Esophagus squamous epithelium (tissue), 5 donors: ENCODE measurements at places on chromosomes 1 and 21.

- no peak for DNase-seq
Observed at GRCh38 chr1:46187106-46187869, 10.9 kb downstream of the POMGNT1 start.

DNA sequence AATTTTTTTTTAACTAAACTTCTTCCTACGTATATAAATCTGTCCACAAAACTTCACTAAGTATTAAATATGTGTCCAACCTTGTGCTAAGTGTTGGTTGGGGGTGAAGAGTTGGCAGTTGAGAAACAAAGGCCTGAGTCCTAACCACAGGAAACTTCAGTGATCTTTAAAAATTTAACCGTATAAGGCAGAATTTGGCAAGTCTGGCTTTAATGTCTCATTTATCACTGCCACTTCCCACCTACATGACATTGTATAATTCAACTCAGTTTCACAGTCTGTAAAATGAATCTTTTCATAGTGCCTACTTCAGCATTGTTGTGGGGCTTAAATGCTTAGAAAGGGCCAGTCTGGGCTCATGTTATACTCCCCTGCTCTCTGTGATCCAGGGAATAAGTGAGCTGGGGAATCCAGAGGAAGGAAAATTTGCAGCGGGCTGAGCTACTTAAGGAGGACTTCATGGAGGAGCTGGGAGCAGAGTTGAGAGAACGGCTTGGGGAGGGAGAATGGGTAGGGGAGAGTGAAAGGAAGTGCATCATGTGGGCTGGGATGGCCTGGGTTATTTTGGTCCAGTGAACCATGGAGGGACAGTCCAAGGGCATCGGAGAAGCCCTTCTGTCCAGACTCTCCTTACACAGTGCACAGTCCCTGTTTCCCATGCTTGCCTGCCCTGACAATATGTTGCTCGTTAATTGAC is 14.5 kb downstream of the IFNAR2 start:
- DNase-seq: no peak

DNA sequence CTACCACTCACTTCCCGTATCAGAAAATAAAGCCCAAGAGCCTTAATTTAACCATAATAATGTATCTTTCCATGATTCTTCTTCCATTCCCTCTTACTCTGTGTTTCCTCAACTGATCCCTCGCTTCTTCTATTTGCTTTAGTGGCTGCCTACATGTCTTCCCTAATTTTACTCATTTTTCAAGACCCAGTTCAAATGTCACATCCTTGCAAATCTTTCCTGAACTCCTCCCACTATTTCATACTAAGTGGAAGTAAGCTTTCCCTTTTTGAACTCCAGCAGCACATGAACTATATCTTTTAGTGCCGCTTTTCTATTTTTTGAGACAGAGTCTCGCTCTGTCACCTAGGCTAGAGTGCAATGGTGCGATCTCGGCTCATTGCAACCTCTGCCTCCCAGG is 3.8 kb upstream of the NFYC start:
- DNase-seq: no peak

- DNase-seq: no peak
Observed at GRCh38 chr1:70033266-70033873, 172.0 kb downstream of the LRRC40 start.

DNA sequence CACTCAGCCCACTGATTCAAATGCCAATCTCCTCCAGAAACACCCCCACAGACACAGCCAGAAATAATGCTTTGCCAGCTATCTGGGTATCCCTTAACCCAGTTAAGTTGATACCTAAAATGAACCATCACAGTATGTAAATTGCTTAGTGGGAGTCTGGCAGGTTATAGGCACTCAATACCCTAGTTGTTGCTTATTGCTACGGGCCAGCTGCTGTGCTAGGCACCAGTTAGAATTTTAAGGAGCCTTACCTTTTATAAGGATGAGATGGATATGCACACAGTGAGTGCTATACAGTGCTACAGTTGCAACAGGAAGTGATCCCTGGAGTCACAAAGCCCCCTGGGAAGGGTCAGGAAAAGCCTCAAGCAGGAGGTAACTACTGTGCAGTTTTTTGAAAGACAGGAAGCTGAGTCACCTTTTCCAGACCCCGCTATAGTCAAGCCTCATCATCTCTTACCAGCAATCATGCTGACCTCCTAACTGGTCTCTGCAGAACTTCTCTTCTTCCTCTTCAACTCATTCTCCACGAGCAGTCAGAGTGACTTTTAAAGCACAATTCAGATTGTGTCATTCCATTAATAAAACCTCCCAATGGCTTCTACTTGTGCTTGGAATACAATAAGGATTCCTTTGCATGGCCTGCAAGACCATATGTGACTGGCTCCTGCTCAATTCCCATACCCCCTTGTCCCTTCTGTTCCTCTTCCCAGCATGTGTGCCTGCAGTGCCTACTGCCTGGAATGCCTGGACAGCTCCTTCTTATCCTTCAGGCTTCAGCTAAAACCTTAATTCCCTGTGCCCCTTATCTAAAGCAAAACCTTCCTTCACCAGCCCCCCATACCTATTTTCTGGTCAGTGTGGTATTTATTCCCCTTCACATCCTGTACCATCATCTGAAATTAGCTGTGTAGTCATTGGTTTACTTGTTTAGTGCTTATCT is 10.4 kb upstream of the TLR5 start:
- no peak for DNase-seq

GRCh38 chr21:27423906-27424595 is 457.2 kb upstream of the ADAMTS5 start:
- no peak for DNase-seq

GRCh38 chr21:41958886-41959563 is 5.2 kb upstream of the C2CD2 start:
- DNase-seq: no peak

DNA sequence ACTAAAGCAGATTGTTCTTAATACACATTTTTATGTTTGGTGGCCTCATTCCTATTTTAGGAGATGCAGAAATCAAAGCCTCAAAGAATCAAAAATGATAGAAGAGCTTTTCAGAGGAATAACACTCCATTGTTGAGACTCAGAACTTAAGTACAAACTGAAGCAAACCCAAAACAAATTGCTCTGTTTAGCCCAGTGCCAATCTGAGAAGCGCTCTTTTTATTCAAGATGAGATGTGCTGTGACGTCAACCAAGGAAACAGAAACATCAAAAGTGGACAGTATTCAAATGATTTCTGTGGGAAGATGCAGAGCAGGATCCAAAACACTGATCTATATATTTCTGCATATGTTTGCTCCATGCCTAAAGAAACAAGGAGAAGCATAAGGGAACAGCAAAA is 18.0 kb downstream of the COLGALT2 start:
- DNase-seq: no peak

GRCh38 chr1:221794079-221794670 is 52.3 kb upstream of the DUSP10 start:
- DNase-seq: no peak
